ENCODE measurements at places on chromosomes 2 and 18.

GRCh38 chr2:231399046-231399852, 3.7 kb downstream of the B3GNT7 start:
- no peak for DNase-seq

- DNase-seq, result no peak
Measured at GRCh38 chr2:68740400-68740914, 5.8 kb downstream of the ARHGAP25 start.

- no peak for DNase-seq
Measured at GRCh38 chr2:49210191-49210590, 55.9 kb upstream of the FSHR start.

DNA sequence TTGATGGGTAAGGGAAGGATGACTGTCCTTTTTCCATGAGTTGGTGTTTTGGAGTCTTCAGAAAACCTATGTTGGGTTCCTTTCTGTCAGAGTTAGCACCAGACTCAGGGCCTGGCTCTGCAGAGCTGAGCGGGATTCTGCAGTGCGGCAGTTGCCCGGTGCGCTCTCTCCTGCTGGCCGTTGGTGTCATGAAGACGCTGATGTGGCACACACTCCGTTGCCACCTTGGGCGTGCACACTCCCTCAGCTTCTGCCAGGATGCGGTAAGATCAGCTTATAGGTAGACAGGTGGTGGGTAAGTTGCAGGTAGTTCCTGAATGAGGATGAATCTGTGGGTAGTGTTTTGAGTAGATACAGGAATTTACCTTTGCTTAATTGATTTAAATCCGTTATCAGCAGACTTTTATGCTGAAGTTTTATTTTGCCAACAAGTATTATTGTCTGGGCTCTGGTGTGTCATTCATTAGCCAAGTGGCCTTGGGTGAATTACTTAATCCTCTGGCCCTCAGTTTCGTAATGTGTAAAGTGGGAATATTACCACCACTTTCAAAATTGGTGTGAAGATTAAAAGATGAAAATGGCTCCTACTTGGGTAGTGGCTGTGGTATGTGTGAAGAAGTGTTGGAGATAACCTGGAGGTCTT, 26.8 kb downstream of the DGKD start:
- no peak for DNase-seq

- DNase-seq, result no peak
Measured at GRCh38 chr2:173150963-173151362, 75.3 kb downstream of the MAP3K20 start.

- no peak for DNase-seq
Measured at GRCh38 chr18:48295586-48296311, 113.4 kb downstream of the ZBTB7C start.

- no peak for DNase-seq
Measured at GRCh38 chr2:157831573-157832315, 44.4 kb downstream of the ACVR1 start.

DNA sequence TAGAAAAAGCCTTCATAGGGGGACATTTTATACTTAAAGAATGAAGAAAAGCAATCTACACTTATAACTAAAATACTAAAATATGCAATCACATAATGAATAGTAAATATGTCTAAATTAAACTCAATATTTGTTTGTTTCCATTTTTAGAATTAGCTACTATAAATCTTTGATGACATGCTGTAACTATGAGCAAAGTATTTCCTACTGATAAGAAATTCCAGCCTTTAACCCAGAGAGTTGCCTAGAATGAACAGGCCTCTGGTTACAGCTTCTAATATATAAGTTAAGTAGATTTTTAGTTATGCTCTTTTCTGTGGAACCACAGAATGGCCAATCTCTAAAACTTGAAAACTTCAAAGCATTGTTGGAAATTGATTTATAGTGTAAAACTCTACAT, 1465.6 kb upstream of the ZEB2 start:
- no peak for DNase-seq

DNA sequence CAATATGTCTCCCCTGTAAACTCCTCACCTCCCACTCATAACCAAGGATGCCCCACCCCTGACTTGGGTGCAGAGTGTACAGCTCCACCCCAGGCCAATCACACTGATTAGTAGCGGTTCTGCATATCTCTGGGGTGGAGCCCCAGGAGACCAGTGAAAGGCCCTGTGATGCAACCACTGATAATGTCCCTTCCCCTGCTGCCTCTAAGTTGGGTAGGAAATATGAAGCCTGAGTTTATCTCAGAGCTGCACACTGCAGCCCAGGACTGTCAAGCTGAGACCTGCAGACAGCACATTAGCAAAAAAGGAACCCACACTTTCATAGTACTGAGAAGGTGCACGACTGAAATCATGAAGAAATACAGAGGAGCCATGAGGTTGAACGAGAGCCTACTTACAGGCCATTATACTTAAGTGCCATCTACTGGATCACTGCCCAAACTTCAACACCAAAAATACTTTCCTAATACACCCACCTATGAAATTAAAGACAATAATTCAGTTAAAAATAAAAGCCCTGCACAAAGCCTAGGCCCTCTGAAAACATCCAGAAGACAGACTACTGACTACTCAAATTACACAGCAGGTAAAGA, 455.4 kb upstream of the LRRTM4 start:
- DNase-seq, result no peak

DNA sequence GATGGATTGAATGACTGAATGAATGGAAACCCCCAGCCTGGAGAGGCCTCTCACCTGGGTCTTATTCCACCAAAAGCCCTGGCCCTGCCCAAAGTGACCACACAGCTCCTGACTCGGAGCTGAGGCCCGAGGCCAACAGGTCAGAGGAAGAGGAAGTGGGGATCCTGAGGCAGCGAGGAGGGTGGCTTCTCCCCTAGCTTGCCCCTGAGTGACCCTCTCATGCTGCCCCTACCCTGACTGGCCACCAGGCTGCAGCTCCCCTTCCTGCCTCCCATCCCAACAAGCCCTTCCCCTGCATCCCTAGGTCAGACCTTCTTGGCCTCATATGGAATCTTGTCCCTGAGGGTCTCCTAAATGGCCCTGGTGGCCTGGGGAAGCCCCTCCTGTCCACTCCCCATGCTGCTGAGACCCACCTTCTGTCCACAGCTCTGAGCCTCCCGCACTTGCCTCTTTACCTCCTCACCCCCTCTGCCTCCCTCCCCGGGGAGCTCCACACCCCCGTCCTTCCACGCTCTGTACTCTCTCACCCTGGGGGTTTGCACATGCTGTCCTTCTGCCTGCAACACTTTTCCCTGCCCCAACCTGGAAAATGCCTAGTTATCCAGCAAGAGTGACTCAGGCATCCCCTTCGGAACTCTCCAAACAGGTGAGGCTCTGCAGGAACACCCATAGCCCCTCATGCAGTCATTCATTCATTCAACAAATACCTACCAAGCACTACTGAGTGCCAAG, 134.8 kb upstream of the HDAC4 start:
- no peak for DNase-seq

GRCh38 chr2:154692927-154693326, 5.6 kb upstream of the KCNJ3 start:
- DNase-seq, result no peak

- no peak for DNase-seq
Measured at GRCh38 chr18:67845035-67845434, 328.5 kb upstream of the DSEL start.

DNA sequence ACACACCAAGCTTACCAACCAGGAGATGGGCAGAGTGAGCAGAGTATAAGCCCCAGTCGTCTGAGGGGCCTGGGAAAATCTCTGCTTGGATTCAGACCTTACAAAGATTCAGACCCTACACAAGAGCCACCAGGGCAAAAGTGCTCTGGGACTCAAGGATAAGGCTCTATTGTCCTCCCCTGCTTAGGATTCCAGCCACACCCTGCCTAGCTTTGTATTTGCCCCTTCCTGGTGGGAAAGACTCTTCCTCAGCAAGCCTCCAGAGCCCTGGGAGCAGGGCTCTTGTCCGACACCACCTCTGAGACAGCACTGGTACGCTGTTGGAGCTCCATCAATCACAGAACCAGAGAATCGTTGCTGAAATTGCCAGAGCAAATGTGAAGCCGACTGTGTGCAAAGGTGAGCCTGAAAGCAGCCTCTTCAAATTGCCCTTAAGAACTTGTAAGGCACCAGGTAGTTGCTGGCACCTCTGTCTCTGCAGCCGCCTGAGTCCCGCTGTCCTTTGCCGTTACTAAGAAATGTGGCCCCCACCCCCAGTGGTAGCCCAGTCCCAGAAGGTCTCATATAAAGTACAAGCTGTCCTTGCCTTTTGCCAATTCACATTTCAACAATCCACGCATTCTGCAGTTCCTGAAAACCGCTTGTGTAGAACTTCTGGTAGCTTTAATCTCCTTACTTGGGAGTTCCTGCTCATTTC, 148.7 kb downstream of the CTIF start:
- DNase-seq, result no peak

- DNase-seq, result no peak
Measured at GRCh38 chr18:9804517-9805104, 81.2 kb upstream of the TXNDC2 start.

DNA sequence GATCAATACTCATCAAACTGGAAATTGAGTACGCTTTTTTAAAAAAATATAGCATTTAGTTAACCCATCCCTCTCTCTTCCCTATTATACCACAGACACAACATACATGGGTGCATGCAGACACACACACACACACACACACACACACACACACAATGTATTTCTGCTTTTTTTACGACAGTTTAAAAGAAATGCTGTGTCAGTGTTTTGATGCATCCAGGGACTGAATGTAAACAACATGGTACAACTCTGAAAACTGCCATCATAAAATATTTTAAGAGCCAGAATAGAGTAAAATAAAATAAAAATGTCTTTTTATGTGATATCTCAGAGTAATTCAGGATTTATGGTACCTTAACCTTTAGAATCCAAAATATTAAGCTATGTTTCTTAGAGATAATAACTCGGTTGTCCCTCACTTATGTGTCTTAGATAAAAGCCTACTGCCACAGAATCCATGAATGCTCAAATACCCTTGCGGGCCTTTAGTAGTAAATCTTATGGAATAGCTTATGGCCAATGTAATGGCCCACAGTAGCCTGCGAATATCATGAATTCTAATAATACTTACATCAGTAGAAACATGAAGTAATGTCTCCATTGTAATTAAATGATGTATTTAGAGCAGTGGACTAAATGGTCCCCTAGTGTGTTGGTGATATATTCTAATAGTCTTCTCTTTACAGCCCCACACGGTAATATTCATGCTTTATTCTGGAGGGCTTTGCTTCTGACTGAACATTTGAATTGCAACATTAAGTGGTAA, 251.6 kb upstream of the FIGN start:
- no peak for DNase-seq

- no peak for DNase-seq
Measured at GRCh38 chr2:233012301-233012971, 620 bp downstream of the NGEF start.

DNA sequence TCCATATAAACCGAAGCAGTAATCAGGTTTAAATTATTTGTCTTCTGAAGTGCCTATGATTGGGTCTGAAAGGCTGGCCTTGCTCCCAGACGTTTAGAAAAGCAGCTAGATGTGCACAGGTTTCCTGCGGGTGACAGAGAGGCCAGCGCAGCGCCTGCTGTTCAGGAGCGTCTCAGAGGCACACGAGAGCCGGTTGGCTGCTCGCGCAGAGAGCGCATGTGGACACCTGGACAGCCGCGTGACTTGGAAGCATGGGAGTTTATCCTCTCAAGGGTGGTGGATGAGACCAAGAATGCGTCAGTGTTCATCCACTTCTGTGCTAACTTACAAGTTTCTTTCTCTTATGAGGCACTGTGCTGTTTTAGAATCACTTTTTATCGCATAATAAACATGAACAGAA, 303.7 kb downstream of the PTGR3 start:
- no peak for DNase-seq

DNA sequence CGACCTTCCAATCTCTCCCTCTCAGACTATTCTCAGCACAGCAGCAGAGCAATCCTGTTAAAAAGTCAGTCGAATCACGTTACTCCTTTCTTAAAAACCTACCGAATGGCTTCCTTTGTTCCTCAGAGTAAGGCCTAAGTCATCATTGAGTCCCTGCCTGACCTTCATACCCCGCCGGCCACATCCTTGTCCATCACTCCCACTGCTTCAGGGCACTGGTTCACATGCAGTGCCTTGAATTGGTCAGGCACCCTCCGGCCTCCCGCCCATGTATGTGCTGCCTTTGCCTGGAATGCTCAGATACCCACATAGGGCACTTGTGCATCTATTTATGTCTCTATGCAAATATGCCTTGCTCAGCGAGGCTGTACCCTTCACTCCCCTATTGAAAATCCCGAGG, 206.4 kb downstream of the DLGAP1 start:
- no peak for DNase-seq

DNA sequence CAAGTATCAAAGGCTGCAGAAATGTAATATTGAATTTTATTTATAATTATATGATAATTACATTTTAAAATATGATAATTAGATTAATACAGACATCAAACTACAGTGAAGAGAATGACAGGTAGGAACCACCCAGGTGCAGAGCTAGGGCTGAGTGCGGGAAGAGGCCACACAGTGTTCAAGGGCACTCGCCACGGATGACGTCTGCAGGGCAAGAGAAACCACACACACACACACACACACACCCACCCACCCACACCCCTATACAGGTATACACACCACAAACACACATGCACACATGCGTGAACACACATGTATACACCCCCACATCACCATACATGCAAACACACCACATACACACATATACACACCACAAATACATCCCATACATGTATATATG, 41.2 kb downstream of the MBP start:
- DNase-seq, result no peak

- DNase-seq, result no peak
Measured at GRCh38 chr18:58241026-58241679, 197.1 kb downstream of the NEDD4L start.

- DNase-seq, result no peak
Measured at GRCh38 chr2:121132054-121132761, 152.8 kb downstream of the TFCP2L1 start.

GRCh38 chr18:45726603-45727002, 2.6 kb downstream of the SLC14A1 start:
- DNase-seq, result no peak

- no peak for DNase-seq
Measured at GRCh38 chr18:59912007-59912550, 12.3 kb downstream of the PMAIP1 start.

DNA sequence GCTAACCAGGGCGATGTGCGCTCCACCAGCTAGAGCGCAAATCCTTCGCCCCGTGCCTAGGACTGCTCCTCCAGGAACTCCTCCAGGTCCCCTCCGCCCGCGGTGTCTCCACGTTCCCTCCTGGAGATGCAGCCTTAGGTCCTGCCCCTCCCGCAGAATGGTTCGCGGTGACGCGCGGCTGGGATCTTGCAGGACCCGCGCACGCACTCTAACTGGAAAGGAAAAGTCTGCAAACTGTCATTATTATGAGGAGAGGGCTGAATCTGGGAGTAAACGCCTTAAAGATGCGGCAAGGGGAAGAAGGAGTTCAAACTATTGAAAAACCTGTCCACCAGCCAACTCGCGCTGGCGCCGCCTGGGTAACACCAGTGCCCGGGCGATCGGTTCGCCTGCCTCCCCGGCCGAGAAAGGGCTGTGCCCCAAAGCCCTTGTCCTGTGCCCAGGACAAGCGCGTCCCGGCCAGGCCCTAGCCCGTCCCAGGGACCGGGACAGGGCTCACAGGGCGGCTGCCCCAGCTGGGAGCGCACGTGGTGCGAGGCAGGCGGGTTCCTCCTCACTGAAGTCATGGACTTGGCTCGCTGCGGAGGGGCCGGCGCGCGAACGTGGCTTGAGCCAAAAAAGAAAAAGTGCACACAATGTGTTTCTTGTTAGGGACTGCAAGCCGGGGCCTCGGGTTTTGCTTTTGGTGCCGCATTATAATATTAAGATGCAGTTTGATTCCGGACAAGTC, 5.5 kb upstream of the ID2 start:
- no peak for DNase-seq

- DNase-seq, result no peak
Measured at GRCh38 chr2:102585847-102586404, 33.4 kb upstream of the SLC9A2 start.

GRCh38 chr2:102253753-102254150, 57.6 kb upstream of the IL1RL1 start:
- DNase-seq, result no peak

Data from CD4-positive, alpha-beta T cell treated with Interleukin-4 for 4 hours (primary cell).